ENCODE measurements at places on chromosomes 4 and X.
A peak's percentile ranks its signal among the peaks of the same experiment; 100 is the strongest.

DNA sequence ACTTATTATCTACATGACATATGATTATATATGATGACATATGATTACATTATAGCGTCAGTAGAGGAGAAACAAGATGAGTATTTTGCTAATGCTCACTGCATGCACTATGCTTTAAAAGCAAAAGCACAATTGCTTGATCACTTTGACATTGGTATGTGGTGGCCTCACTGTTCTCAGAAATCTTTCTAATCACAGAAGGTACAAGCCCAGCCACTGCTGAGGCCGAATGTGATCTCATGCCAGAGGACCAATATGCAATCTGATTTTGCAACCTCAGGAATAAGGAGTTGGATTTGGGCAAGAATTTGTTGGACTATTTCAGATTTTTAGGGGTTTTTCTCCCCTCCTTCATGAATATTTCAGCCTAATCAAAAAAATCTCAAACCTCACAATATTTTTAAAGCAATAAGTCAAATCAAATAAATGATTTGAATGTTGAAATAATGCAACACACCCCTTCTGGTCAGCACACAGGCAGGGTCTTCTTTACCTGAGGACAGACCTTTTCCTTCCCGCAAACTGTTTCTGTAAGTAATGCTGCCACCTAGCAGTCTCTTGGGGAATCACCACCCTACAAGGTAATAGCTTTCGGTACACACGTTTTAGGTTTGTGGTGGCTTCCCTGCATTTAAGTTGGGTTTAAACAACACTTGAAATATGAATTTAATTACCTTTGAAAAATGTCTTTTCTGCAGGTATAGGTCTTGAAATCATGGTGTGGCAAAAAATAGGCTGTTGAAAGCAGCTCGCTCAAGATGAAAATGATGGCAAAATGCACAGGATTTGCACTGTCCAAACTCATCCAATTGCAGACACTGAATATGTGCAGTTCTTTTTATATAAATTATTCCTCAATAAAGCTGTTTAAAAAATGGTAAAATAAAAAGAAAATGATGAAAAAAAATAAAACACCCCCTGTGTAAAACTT is 4.8 kb upstream of the CXCL13 start:
- no peak for DNase-seq

DNA sequence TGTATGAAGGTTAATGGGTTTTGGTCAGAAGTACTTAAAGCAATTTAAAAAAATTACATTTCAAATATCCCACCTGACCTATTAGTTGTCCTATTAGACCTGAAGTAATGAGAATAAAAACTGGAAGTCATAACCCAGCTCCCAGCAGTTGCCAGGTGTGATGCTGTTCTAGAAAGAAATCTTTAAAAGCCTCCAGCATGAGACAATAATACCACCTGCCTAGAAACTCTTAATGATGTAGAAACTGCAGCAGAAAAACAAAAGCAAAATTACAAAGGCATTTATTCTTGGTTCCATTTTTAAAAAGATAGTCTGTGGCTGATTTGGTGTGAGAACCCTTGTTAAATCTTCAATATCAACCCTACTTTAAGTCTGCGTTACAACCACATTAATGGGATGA is 1137.7 kb upstream of the TENM3 start:
- DNase-seq = no peak

- DNase-seq = no peak
Observed at GRCh38 chrX:80602036-80602860, 182.0 kb downstream of the TENT5D start.

- no peak for DNase-seq
Observed at GRCh38 chr4:57103051-57103450, 7.1 kb downstream of the IGFBP7 start.

- no peak for DNase-seq
Observed at GRCh38 chr4:26105815-26106699, 192.0 kb downstream of the SMIM20 start.

- DNase-seq = no peak
Observed at GRCh38 chrX:12777670-12778069, 13.5 kb upstream of the PRPS2 start.

DNA sequence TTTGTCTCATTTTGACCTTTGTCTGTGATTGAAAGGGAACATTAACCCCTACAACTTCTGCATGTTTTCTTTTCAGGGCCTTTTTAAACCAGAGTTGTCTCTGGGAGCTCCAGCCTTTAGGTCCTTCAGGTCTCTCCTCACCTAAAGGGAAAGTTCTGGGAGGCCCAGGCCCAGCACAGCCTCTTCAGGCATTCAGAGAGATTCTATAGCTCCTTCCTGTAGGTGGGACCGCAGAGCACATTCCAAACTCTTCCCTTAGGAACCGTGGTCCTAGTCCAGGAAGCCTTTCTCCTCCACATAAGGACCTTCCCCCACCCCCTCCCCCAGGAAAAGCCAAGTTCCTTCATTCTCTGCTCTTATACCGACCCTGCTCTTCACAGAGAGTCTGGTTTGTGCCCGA is 14.9 kb downstream of the NKX6-1 start:
- no peak for DNase-seq

DNA sequence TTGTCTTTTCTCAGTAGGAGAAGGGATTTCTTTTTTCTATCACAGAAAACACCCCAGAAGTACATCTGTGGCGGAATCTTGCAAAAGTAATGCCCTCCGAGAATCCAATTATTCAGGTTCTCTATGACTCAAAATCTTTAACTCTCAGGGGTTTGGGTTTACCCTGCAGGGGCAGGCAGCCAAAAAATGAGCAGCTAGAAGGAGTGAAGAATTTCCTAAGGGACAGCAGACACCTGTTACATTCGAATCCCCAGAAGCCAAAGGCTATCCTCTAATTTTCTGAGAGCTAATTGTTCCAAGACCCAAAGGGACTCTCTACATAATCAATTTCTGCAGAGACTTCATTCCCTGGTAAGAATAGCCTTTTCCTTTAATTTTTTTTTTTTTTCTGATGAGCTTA is 27.5 kb upstream of the CBR4 start:
- no peak for DNase-seq

DNA sequence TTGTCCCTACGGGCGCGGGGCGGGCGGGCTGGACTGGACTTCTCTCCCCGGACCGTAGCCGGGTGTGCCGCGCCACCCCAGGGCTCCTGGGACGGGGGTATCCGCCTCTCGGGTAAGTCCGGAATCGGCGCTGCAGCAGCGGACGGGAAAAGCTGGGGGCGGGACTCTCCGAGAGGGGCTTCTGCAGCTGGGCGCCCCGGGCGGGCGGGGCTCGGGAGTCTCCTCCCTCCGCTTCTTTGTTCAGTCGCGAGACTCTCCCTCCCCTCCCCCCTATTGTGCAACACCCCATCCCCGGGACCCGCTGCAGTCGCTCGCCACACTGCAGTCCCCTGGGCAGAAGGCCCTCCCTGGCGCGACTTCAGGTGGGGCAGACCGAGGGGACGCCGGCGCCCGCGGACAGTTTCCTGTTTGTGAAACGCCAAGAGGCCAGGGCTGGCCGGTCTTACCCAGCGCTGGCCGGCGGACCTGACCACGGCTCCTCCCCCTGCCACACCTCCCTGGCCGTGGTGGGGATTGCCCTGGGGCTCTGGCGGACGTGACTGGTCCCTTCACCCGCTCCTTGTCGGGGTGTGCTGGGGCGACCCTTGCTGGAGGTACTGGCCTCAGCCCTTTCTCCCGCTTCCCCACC is 966 bp downstream of the CCNG2 start:
- peak; percentile 58 for DNase-seq

- DNase-seq = no peak
Observed at GRCh38 chr4:8853249-8853648, 18.4 kb downstream of the HMX1 start.

- DNase-seq = no peak
Observed at GRCh38 chr4:40182001-40182400, 14.8 kb upstream of the RHOH start.

- no peak for DNase-seq
Observed at GRCh38 chr4:134747108-134747805, 545.7 kb upstream of the PABPC4L start.

GRCh38 chr4:74531963-74532794 is 87.2 kb downstream of the AREG start:
- DNase-seq = no peak

- DNase-seq = no peak
Observed at GRCh38 chr4:10589321-10589720, 95.2 kb downstream of the CLNK start.

- no peak for DNase-seq
Observed at GRCh38 chr4:78566834-78567499, 15.4 kb downstream of the ANXA3 start.

DNA sequence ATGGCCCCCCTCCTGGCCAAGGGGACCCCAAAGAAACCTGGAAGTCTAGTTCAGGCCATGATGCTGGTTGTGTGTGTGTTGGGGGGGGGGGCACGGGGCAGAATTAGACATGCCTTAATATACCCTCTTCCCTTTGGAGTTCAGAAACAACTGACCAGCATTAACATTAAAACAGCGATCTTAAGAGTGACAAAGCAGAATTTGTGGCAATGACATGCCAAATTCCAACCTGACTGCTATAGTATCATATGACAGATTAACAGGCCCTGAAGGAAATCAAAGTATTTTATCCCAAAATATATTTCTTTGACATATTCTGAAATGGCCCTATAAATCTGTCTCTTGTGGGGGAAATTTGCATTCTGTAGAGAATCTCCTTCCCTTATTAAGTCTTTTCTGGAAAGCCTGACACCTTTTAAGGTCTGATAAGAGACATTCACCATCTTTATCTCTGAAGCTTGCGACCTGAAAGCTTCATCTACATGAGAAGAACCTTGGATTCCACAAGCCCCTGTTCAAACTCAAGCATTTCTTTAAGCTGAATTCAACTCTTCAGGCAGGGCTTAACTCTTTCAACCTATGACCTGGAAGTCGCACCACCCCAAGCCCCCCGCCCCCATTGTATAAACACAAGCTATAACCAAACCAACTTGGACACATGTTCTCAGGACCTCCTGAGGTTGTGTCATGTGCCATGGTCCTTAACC is 40.2 kb downstream of the ABCB7 start:
- no peak for DNase-seq

- DNase-seq = no peak
Observed at GRCh38 chrX:46461660-46462191, 83.5 kb downstream of the ZNF674 start.

- DNase-seq = no peak
Observed at GRCh38 chr4:155972098-155972497, 18.4 kb upstream of the CTSO start.

DNA sequence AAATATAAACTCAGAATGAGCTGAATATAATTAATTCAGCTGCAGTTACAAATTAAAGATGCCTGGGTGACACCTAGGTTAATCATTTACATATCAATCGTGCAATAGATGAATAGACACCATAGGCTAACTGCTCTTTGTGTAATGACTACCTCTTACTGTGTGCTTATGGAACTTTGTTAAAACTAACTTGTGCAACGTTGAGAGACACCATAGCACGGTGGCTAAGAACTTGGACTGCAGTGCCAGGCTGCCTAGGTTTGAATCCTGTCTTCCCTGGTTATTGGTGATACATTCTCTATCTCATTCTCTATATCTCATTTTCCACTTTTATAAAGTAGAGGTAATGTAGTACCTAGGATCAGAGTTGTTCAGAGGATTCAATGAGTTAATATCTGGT is 46.9 kb downstream of the SMAD1 start:
- no peak for DNase-seq

DNA sequence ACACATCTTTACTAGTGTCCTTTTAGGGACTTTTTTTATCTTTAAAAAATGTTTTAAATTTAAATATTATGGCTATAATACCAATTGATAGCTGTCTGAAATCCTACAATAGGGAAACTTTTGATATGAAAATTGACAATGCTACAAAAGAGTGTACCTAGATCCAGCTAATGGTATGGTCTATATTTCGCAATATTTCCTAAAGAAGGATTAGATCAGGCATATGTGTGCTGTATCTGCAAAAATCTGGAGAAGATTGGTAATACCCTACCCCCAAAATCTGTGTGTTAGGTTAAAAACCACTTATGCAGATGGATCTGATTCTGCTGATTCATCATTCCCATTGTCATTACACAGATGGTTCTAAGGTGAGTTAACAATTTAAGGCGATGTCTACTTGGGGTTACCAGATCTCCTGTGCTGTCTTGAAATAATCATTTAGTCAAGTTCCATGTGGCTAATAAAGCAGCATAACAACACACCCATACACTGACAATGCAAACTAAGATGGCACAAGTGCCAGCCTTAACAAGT is 137.1 kb downstream of the GASK1B start:
- no peak for DNase-seq

- no peak for DNase-seq
Observed at GRCh38 chr4:184024637-184025036, 119.5 kb downstream of the STOX2 start.

- DNase-seq = no peak
Observed at GRCh38 chr4:6549445-6549844, 25.5 kb upstream of the MAN2B2 start.

- DNase-seq = no peak
Observed at GRCh38 chr4:43732829-43733426, 715.7 kb downstream of the KCTD8 start.

GRCh38 chr4:34720571-34720970 is 1523.7 kb downstream of the ARAP2 start:
- no peak for DNase-seq

DNA sequence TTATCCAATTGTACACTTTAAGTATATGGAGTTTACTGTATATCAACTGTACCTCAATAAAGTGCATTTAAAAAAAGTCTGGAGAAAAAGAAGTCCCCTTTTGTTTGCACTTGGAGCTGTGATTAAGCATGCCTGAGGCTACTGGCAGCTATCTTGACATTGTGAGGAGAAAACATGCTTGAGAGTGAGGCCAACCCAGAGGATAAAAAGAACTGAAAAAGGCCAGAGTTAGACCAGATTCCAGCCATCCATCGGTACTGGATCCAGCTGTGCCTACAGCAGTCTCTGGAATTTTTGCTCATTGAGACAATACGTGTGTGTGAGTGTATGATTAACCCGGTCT is 57.4 kb downstream of the LGI2 start:
- DNase-seq = no peak

GRCh38 chr4:53598901-53599300 is 7.6 kb upstream of the LNX1 start:
- DNase-seq = no peak

GRCh38 chr4:107519053-107519452 is 201.0 kb downstream of the PAPSS1 start:
- DNase-seq = no peak

DNA sequence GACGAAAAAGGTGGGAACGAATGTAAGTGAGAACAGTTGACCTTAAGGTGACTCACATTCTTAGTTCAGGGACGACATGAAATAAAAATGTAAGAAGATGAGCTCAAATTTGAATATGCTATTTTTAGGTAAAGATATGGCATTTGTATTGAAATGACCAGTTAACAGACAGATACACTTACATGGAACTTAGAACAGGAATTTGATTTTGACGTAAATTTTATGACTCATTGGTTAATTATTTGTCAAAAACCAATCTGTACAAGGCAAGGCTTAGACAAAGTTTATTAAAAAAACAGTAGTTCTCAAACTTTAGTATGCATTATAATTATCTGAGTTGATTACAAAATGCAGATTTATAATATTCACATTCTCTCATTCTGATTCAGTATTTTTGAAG is 469.4 kb downstream of the CFAP47 start:
- no peak for DNase-seq

GRCh38 chr4:79353075-79353474 is 27.2 kb upstream of the NAA11 start:
- no peak for DNase-seq

GRCh38 chr4:52996261-52997131 is 134.4 kb downstream of the RASL11B start:
- no peak for DNase-seq
